ENCODE measurements at places on chromosomes 1 and 21. TPM values are rescaled to one million over a fixed set of nuclear protein-coding genes. Genes with fewer than 3 reads are reported as not detected.

Gene LCE1A
- total RNA-seq: not detected

Gene CFHR2
- total RNA-seq: not detected

Gene PDC
- not detected for total RNA-seq

Gene UTS2
- 1.3 TPM for total RNA-seq

Gene S100A9
- total RNA-seq: 158 TPM

Gene B3GALT5
- 1.1 TPM for total RNA-seq

Gene BRINP2
- total RNA-seq: 0.52 TPM

Gene TDRD10
- total RNA-seq: 3.4 TPM

Gene AMY2B
- 15.6 TPM for total RNA-seq

Gene NR1I3
- not detected for total RNA-seq

Gene CMPK1
- total RNA-seq: 109 TPM

Gene HES3
- not detected for total RNA-seq

Gene TFF2
- total RNA-seq: not detected

Gene C1QTNF12
- 1.9 TPM for total RNA-seq

Gene HTR1D
- not detected for total RNA-seq

Gene KLHDC7A
- not detected for total RNA-seq

Gene OR2L5
- not detected for total RNA-seq

Gene LRRC8C
- total RNA-seq: 11.9 TPM

Gene TRPM2
- total RNA-seq: 11.3 TPM

Gene NBPF11
- 9.7 TPM for total RNA-seq
